ENCODE measurements at places on chromosomes 2 and 18.

GRCh38 chr2:1297372-1298159 is 115.7 kb upstream of the TPO start:
- DNase-seq = no peak

- DNase-seq = no peak
Observed at GRCh38 chr18:47595831-47596501, 334.5 kb downstream of the SMAD2 start.

GRCh38 chr2:88077080-88077479 is 9.5 kb downstream of the SMYD1 start:
- DNase-seq = no peak

GRCh38 chr2:52960881-52961280 is 806.7 kb upstream of the CHAC2 start:
- DNase-seq = no peak

- DNase-seq = no peak
Observed at GRCh38 chr2:184351126-184351525, 247.2 kb upstream of the ZNF804A start.

DNA sequence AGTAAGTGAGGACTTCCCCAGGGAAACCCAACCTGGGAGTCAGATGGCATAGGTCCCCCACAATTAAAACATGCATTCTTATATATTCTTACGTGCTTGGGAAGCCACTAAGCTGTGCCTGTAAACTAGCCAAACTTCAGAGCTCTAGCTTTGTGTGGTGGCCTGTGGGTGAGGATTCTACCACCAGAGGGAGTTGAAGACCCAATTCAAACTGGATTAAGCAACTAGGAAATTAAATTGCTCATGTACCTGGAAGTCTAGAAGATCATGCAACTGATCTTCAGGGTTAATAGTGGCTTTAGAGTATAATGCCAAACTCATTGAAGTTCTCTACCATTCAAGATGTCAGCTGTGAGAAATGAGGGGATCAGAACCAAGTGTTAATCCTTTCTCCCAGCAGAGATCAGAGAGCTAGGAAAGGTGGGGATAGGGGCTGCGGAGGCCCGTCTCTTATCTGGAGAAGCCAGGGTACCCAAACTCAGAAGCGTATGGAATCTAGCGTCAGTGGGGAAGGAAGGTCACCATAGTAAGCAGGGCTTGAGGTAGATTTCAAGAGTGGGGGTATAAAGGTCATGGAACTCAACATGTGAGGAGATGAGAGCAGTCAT is 53.2 kb upstream of the CCDC85A start:
- DNase-seq = peak; percentile 36

DNA sequence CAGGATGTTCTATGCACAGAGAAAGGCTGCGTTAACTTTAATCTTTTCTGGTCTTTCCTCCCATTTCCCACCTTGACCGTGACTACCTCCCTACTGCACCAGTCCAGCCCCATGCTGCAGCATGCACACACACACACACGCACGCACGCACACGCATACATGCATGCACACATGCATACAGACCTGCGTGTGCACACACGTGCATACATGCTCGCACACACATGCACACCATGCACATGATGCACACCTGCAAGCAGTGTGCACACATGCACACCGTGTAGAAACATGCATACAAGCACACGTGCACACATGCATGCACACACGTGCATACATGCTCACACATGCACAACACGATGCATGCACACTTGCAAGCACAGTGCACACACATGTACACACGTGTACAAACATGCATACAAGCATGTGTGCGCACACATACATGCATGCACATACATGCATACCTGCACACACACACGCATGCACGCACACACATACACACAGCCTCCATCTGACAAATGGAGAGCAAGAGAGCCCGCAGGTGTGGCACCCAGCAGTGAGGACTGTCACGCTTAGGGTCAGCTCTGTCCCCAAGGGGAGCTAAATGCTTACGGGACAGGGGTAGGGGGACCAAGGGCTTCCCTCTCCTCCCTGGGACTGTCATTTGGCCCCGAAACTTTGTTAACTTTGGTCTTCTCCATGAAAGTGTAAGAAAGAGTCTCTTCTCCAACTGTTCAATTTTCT is 18.2 kb downstream of the SNORC start:
- no peak for DNase-seq

- DNase-seq = no peak
Observed at GRCh38 chr2:127427376-127428056, 9.3 kb downstream of the PROC start.

DNA sequence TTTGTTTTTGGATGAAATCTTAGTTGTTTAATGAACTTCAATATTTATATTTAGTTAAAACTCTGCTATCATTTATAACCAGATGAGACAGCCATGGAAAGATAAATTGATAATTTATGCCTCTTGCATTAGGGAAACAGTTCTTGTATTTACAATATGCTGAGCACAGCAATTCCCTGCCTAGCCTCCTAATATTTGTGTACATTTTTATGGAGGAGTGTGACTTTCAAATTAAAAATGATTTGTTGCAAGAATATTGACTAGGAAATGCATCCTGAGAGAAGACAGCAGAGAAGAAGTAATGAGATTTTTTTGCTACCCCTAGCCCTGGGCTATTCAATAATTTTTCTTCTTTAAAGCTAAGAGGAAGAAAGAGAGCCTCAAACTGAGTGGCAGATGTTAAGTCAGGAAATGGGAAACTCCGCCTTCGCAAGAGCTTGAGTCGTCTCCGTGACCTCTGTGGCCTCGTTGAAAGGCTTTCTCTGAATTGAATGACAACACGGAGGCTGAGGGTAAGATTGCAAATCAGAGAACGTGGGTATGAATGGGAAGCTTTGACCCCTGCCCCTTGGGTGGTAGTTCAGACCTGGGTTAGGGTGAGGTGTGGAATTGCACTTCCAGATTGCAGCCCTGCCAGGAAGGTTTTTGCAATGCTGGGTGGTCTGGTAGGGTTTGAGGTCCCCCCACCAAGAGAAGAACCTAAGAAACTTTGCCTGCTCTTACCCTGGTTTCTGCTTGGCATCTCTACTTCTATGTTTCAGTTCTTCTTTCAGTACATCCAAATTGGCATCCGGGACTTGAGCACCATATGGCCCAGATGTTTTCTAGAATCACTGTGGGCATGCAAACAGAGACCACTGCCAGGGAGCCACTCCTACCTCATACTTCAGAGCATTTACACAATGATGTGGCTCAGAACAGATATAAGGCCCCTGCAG is 210.3 kb upstream of the RBMS1 start:
- DNase-seq = peak; percentile 0
